ENCODE measurements at places on chromosomes 16 and 17.

DNA sequence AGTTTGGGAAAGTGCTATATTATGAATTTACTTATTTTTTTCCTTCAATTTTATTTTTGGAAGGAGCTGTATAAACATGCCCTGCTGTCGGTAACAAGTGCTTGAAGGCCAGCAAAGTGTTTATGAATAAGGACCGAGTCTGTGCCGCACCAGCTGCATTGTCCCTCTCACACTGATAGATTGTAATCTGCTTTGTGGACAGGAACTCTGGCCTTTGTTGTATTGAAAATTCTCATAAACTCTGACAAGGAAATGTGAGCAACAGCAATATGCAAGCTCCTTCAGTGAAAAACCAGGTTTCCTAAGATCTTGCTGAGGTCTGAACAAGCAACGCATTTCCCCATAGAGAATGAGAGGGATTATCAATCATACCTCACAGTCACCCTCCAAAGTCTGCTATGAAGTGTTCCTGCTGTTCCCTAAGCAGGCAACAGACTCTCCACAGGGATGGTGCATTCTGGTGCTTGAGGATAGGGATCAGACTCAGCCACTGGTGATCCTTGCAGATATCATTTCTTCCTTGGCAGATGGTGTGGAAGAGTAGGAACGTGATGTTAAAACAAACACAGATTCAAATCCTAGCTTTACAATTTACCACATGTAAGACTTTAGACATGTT lies 109.6 kb downstream of the KCNJ2 start:
- DNase-seq = no peak

DNA sequence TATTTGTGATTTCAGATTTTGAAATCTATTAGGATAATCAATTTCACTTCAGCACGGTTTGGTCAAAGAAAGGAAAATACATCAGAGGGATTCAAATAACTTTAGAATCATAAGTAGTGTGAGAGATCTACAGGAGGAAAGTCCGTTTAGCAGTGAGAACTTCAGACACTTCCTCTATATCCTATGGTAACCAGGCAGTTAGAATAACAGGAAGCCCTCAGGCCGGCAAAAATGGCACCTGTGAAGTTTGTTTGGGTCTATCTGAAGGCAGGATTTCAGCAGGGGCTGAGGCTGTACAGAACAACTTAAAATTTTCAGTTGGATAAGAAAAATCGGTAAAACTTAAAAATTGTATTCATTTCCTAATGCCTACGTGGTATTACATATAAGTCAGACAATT lies 24.9 kb downstream of the KCNJ16 start:
- no peak for DNase-seq

- DNase-seq = no peak
Measured at GRCh38 chr17:29246628-29247027, at the start of gene CRYBA1. Gene CRYBA1 (plus strand): TSS chr17:29246859. CDS start chr17:29246864, 5 bp downstream.

DNA sequence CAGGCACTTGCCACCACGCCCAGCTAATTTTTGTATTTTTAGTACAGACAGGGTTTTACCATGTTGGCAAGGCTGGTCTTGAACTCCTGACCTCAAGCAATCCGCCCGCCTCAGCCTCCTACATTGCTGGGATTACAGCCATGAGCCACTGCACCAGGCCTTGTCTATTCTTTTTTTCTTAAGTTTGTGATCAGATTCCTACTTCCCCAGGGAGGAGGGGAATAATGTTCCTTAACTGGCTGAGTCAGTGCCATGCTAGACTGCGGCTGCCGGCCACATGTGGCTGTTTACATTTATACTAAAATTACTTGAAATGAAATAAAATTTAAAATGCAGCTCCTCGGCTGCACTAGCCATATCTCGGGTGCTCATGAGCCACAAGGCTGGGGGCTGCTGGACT lies 27.8 kb upstream of the USP36 start:
- no peak for DNase-seq

DNA sequence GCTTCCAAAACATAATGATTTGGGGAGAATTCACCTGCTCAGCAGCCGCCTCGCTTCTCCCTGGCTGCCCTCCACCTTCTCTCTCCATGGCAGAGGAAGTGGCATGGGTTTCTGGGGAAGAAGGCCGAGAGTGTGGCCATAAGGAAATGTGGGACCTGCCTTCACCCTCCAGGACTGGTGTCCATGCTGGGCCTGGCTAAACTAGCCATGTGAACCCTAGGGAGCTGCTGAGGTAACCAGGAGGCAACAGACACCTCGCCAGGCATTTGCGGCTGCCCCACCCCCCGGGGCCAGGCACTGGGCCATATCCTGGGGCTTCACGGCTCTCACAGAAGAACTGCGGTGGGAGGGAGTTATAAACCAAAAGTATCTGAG lies 9.9 kb upstream of the CMTM4 start:
- DNase-seq = peak; percentile 83

- no peak for DNase-seq
Measured at GRCh38 chr17:76318586-76318985, 10.5 kb upstream of the QRICH2 start.

- peak; percentile 95 for DNase-seq
Measured at GRCh38 chr17:82876602-82877379, 37.0 kb upstream of the ZNF750 start.

GRCh38 chr16:8691728-8692127 lies 17.3 kb downstream of the ABAT start:
- no peak for DNase-seq

- no peak for DNase-seq
Measured at GRCh38 chr17:42313773-42314566, 25.7 kb downstream of the STAT5A start.

DNA sequence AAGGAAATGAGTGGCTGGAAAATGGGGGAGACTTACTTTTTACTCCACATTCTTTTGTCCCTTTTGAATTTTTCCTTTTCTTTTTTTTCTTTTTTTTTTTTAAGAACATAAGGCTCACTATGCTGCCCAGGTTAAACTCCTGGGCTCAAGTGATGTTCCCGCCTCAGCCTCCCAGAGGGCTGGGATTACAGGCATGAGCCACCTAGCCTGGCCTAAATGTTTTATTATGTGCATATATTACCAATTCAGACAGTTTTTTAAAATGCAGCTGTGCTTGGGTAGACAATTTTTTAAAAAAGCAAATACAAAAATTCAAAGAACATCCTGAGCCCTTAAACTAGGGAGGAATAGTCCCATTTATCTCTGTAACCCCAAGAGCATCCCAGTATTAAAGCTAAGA lies 28.3 kb downstream of the PSME3IP1 start:
- DNase-seq = no peak

All from upper lobe of left lung (tissue), 6 donors.